ENCODE measurements at places on chromosomes 6 and 20. TPM values are rescaled to one million over a fixed set of nuclear protein-coding genes. Genes with fewer than 3 reads are reported as not detected.

Gene HLA-DRB5
- total RNA-seq, result not detected

Gene STMND1
- 0.36 TPM for total RNA-seq

Gene TINAG
- not detected for total RNA-seq

Gene TMEM14A
- total RNA-seq, result 44.6 TPM

Gene LINC00237
- total RNA-seq, result 0.45 TPM
